ENCODE measurements at places on chromosomes 12 and 14. TPM values are rescaled to one million over a fixed set of nuclear protein-coding genes. Genes with fewer than 3 reads are reported as not detected.

SLC7A7 gene
- total RNA-seq, result 1.1 TPM

GRCh38 chr12:102959391-102959790 lies 1.9 kb downstream of the ASCL1 start:
- peaks cover 94% of the 10 kb centered on the region for H3K27me3 ChIP-seq
- peaks cover 16% of the 10 kb centered on the region for H3K4me1 ChIP-seq
- H3K4me3 ChIP-seq, result no peak overlapping the region
- no peaks in the 10 kb centered on the region for H3K36me3 ChIP-seq
- H3K27ac ChIP-seq, result no peak overlapping the region
- no peak for DNase-seq

- no peaks in the 10 kb centered on the region for H3K4me1 ChIP-seq
- no peaks in the 10 kb centered on the region for H3K36me3 ChIP-seq
- no peak overlapping the region for H3K4me3 ChIP-seq
- H3K27me3 ChIP-seq, result peaks cover 2% of the 10 kb centered on the region
Measured at GRCh38 chr12:119302451-119303080, 32.0 kb upstream of the CCDC60 start.

DNA sequence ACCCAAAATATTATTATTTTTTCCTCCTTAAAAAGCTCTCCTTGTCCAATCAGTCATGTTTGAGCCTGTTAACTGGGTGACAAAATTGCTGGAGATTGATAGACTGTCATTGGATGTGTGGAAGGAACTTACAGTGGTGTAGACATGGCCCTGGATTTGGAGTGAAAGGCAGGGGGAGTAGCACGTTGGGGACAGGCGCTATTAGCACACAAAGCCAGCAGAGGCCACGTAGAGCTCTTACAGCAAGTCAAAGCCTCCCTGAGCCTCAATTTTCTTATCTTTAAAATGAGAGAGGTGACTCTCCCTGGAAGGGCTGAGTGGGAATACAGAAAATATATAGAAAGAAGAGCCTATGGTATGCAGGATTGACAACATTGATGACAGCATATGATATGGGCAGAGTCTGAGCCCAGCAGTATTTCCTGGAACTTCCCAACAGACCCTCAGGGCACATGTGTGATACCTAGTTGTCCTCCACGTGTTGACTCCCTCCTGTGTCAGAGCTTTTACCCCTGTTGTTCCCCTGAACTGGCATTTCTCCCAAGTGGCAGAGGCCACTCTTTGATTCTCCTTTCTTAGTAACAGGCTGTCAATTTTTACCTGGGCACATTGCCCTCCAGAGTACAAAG lies 504.9 kb downstream of the VRK1 start:
- no peak overlapping the region for H3K27ac ChIP-seq
- no peak for DNase-seq
- no peaks in the 10 kb centered on the region for H3K36me3 ChIP-seq
- peaks cover 3% of the 10 kb centered on the region for H3K4me1 ChIP-seq
- no peaks in the 10 kb centered on the region for H3K27me3 ChIP-seq
- no peak overlapping the region for H3K4me3 ChIP-seq

All from CD4-positive, alpha-beta T cell (primary cell).